Activated gamma-delta T cell (primary cell): ENCODE measurements at places on chromosomes 6 and 20.

DNA sequence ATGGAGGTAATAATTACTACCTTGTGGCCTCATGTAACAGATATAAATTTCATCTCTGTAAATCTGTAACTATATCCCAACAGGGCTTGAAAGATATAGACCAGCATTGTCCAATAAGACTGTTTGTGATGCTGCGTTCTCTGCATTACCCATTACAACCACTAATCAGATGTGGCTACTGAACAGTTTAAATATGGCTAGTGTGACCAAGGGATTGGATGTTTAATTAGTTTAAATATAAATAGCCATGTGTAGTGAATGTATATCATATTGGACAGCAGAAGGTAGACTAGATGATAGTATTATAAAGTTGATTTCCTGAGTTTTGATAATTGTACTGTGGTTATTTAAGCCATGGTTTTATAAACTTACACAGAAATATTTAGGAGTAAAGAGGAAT is 27.8 kb upstream of the JAG1 start:
- no peak for DNase-seq

- peak; percentile 58 for DNase-seq
Observed at GRCh38 chr6:139135578-139136545, 982 bp downstream of the HECA start.

- no peak for DNase-seq
Observed at GRCh38 chr20:56488566-56488965, 20.1 kb downstream of the RTF2 start.

DNA sequence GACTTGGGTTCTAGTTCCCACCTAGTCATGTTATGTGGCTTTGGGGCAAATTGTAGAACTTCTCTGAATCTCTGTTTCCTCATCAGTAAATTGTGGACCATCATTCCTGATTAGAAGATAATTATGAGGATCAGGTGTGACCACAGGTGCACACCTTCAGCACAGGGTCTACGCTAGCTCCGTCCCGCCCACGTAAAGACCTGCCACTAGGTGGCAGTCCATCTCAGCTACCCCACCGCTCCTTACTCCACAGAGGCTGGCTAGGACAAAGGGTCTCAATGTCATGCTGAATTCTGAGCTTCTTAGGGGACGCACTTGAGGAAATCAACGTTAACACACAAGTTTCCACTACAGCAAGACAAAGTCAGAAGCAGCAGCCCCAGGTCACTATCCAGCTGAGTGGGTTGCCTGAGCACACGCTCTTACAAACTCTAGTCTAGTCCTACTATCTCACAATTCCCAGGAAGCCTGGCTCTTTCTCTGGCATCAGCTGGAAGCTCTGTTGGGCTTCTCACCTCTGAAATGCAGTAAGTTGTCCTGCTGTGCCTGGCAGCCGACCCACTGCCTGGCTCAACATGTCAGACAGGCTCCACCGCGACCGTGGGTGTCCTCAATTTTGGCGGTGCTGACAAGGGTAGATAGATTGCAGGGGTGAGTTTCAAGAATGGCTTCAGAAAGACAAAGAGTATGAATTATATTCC is 2.0 kb upstream of the PLCG1 start:
- DNase-seq = no peak

GRCh38 chr6:57421503-57421902 is 104.1 kb downstream of the PRIM2 start:
- DNase-seq = no peak

DNA sequence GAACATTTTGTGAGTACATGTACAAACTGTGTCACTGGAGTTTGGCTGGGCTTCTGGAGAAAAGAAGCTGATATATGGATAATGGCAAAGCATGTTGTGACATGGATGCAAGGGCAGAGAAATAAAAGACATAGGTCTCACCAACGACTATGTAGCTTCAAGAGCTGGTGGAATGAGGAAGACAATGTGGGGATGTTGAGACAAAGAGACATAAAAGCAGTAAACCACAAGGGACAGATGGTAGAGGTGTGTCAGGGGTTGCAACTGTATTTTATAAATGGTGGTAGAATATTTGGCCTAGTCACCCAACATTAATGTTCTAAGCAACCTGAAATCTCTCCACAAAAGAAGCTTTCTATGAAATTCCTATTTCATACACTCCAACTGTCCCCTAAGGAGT is 199.0 kb downstream of the KCNQ5 start:
- DNase-seq = no peak

GRCh38 chr6:25960734-25961133 is 1.9 kb upstream of the TRIM38 start:
- DNase-seq = no peak

- DNase-seq = no peak
Observed at GRCh38 chr6:56353860-56354259, 106.5 kb upstream of the COL21A1 start.

DNA sequence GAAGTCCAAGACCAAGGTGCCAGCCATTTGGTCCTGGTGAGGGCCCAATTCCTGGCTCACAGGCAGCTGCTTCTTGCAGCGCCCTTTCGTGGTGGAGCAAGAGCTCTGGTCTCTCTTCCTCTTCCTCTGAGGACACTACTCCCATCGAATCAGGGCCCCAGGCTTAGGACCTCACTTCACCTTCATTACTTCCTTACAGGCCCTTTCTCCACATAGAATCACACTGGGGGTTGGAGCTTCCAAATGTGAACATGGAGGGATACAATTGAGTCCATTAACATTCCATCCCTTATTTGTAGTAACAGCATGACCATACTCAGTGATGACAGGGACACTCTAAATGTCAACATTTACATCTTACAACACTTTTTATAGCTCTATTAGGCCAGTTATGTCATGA is 2.3 kb downstream of the RAMACL start:
- DNase-seq = no peak

DNA sequence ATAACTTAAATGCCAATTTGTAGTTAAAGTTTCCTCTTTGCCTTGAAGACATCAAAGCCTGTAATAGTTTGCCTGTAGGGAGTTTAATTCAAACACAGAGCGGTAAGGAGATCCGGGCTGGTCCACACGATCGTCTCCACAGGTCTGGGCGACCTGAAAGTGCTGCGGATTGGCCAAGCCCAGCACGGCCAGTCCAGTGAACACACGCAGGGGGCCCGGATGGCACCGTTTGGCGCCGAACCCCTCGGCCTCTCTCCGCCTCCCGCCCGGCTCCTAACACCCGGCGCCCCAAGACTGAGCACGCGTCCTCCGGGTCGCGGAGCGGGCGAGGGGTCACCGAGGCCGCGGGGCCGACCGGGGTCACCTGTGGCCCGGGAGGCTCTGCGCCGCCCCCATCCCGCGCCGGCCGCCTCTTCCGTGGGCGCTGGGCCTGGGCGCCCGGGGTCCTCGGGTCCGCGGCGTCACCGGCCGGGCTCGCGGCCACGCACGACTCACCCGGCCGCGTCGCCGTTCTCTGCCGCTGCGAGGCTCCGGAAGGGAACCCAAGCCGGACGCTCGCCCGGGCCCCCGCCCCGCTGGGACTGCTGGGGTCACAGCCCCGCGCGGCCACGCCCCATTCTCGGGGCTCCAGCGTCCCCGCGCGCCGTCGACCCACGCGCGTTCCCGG is 481 bp downstream of the SERPINB6 start:
- peak; percentile 30 for DNase-seq

GRCh38 chr6:131225127-131225526 is 89.9 kb downstream of the AKAP7 start:
- DNase-seq = no peak

GRCh38 chr6:33313105-33313708 is 671 bp downstream of the TAPBP start:
- no peak for DNase-seq

DNA sequence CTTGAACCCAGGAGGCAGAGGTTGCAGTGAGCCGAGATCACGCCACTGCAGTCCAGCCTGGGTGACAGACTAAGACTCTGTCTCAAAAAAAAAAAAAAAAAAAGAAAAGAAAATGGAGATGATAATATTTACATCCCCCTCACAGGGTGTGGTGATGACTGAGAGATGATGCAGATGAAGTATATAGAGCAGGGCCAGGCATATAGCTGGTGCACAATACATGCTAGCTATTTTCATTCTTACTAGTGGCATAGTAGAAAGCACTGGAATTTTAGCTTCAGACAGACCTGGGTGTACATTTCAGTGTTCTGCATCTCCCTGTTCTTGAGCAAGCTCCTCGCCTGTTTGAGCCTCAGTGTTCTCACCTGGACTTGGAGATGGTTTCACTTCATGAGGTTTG is 36.9 kb downstream of the CEBPB start:
- DNase-seq = no peak

- DNase-seq = no peak
Observed at GRCh38 chr20:42549496-42549895, 640.2 kb downstream of the PTPRT start.

- no peak for DNase-seq
Observed at GRCh38 chr6:16731478-16732051, 29.7 kb downstream of the ATXN1 start.

GRCh38 chr6:167768471-167769215 is 58.1 kb upstream of the AFDN start:
- DNase-seq = no peak

DNA sequence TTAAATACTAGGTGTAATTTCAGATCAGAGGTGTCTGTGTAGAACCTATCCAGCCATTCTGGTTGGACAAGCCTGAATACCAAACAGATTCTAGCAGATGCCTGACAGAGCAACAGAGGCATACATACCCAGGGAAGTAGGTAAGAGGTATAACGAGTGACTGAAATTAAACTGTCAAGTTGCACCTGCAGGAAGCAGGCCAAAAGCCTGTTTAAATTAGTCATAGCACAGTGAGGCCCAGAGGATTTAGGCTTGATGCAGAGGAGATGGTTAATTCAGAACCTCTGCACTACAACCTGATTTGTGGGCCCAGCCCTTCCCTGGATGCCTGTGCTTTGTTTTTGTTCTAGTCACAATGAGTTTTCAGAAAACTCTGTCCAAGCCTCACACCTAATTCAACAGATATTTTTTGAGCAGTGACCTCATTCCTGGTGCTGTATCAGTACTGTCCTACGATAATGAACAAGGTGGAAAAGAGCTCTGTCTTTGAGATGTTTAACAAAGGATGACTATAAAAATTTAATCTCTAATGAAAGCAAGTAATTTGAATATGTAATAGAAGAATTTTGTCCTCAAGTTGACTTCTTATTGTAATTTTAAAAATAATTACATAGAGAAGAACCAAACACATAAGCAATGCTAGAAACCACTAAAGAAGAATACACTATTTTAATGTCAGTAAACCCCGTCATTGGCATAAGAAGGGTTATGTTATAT is 31.7 kb downstream of the C6orf58 start:
- DNase-seq = no peak

- no peak for DNase-seq
Observed at GRCh38 chr20:58554541-58554940, 39.3 kb upstream of the APCDD1L start.

DNA sequence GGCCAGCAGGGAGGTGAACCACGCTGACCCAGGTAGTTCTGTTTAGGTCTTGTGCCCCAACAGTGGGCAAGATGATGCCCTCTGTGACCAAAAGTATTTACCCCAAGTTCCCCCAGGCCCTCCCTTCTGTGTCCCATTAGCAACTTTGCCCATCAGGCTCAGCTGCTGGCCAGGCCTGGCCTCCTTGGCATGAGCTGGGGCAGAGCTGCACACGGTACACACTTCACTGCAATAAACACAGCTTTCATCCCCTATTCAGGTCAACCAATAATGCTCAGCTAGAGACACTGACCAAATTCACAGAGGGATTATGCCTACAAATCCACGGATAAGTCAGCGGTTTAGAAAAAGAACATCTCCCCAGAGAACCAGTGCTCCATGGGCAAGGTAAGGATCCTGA is 103.7 kb downstream of the SLC23A2 start:
- DNase-seq = no peak
